ENCODE measurements at places on chromosomes 7 and 10. TPM values are rescaled to one million over a fixed set of nuclear protein-coding genes. Genes with fewer than 3 reads are reported as not detected.

- no peak for DNase-seq
These were observed 442.3 kb upstream of the AKR1E2 start for GRCh38 chr10:4383651-4384098.

GRCh38 chr10:43386981-43387677, 15.7 kb downstream of the FXYD4 start:
- DNase-seq, result no peak

- no peak for DNase-seq
These were observed 3.2 kb downstream of the HHEX start for GRCh38 chr10:92692697-92693533.

GRCh38 chr10:119006451-119007210, 22.9 kb upstream of the NANOS1 start:
- no peak for DNase-seq

DNA sequence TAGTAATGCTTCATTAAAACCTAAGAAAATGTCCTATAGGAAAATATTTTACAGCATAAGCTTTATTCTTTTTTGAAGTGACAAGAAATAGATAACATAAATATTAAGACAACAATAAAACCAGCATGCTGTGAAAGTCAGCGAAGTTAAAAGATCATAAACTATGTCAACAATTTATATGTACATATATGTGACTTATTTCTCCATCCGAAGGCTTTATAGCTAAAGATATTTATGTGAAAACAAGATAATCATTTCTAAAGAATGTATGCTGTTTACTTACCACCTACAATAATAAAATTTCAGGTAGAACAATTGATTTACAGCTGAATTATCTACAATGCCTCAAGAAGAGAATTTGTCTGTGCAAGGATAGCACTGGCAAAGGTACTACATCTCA, 283.4 kb downstream of the CRPPA start:
- DNase-seq, result no peak

DNA sequence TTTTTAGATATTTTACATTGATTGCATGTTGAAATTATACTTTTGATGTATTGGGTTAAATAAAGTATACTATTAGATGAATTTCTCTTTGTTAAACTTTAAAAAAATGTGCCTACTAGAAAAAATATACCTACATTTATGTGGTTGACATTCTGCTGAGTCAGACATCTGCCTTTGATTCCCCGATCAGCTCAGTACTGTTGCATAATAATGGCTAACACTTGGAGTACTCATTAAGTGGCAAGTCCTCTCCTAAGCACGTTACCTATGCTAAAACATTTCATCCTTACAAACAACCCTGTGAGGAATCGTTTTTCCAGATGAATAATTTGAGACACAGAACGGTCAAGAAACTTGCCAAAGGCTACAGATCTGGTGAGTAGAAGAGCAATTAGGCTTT, 14.0 kb upstream of the SEM1 start:
- DNase-seq, result no peak

DNA sequence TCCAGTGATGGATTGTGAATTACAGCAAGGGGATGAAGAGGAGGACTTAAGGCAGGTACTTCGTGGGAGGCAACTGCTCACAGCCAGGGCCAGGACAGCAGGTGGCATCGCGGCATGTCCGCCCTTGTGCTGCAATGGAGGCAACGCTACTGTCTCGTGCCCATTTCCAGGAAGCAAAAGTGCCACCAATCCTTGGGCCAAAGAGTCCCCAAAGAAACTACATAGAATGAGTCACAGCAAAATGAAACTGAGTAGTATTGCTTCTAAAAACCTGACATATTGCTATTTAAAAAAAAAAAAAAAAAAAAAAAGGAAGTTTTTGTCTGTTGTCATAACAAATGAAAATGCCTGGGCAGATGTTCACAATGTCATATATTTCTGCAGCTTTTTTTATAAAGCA, 46.6 kb downstream of the RSU1 start:
- no peak for DNase-seq

DNA sequence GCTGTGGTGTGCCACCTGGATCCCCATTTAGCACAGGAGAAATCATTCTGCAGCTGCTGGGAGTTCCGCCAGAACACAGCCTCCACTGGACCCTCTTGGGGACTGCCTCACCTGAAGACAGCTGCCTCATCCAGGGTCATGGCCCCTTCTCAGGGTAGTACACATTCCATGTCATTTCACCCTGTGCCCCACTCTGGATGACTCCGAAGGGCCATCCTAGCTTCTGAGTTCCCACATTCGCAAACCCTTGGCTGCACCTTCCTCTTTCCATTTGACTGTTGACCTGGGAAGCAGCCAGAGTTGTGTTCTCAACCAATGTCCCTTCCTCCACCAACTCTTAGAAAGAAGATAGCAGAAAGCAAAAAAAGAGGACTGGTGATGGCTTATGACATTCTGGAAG, 125.6 kb upstream of the TBX20 start:
- DNase-seq, result no peak

DNA sequence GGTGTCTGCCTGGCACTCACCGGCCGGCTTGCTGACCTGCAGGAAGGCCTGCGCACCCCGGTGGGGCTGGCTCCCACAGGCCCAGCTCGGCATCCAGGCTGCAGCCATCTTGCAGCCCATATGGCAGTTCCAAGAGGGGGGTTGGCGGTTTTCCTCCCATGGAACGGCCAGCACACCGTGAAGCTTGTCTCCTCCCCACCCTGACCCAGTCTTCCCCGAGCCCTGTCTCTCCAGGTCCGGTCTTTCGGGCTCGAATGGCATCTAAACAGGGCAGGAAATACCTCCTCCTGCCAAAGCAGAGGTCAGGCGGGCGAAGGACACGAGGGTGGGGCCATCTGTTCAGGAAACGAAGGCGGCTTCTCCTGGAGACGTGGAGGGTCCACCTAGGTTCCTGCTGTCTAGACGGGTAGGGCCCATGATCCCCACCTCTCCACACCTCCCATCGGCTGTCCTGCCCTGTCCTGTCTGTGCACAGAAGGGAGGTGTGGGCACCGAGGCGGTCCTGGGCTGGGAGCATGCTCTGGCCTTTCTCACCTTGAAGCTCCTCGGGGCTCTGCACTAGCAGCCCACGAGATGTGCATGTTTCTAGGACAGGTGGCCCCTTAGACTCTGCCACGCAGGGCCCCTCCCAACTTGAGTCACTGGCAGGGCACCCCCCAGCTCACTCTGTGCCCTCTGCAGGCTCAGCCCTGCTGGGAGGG, 113.7 kb upstream of the DIP2C start:
- DNase-seq, result peak; percentile 79

- DNase-seq, result no peak
These were observed at the start of gene PIK3CG for GRCh38 chr7:106865130-106866041. Gene PIK3CG (plus strand): TSS chr7:106865282. CDS start chr7:106867562, 2,280 bp downstream.

DNA sequence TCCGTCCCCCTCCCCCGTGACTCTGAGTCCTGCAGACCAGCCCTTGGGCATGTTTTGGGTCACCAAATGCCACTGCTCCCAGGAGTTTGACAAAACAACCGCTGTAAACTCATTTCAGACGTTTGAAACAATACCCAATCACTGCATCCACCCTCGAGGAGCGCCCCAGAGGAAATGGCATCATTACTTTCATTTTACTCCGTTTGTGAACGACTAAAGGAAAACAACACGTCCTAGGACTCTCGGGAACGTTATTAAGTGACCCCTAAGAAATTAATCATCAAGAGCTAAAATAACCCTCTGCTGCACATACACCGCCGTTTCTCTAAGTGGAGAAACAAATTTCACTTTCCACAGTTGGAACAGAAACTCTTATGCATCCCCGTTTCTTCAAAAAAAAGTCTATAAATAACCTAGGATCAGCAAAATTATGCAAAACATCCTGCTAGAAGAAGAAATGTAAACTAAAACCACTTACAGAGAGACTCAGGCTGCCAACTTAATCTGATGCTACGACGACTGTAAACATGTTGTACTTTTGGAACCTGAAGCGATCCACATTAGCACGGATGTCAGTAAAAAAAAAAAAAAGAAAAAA, 109.9 kb upstream of the EFCAB10 start:
- DNase-seq, result no peak

GRCh38 chr10:71338728-71339495, 19.9 kb downstream of the SLC29A3 start:
- no peak for DNase-seq

DNA sequence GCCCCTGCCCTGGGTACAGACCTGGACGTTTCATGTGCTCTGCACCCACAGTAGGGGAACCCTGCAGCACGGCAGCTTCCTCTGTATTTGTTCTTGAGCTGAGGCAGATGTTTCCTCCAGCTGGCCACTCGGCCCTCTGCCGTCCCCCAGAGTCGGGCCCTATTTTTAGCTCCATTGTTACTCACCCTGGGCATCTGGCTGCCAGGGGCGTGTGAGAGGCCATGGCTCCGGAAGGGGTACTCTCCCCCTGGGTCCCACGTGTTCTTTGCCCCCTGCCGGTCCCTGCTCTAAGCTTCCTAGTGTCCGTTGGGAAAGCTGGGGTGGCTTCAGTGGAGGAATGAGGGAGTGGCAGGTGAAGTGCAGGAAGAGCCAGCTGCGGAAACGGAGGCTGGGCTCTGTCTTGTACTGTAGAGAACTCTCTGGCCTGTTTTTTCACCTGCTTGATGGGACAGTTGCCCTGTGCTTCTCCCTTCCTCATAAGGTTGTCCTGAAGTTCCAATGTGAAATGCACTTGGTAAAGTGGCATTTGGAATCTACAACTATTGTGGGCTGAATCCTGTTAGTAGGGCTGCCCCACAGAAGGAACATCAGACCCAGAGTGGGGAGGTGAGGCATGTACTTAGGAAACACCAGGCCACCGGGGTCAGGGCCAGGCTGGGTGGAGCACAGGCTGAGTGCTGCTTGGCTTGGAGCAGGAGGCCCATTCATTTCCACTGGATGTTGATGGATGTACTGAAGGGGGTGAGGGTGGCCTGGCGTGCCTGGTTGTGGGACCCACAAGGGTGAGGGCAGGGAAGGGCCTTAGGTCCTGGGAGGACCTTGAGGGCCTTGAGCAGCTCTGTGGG, 30.6 kb downstream of the PALD1 start:
- no peak for DNase-seq

GRCh38 chr7:132240821-132241422, 335.3 kb downstream of the PLXNA4 start:
- peak; percentile 62 for DNase-seq

GRCh38 chr7:105875505-105875904, 894 bp downstream of the ATXN7L1 start:
- no peak for DNase-seq

- no peak for DNase-seq
These were observed 64.0 kb upstream of the DNAJB12 start for GRCh38 chr10:72418679-72419078.

DNA sequence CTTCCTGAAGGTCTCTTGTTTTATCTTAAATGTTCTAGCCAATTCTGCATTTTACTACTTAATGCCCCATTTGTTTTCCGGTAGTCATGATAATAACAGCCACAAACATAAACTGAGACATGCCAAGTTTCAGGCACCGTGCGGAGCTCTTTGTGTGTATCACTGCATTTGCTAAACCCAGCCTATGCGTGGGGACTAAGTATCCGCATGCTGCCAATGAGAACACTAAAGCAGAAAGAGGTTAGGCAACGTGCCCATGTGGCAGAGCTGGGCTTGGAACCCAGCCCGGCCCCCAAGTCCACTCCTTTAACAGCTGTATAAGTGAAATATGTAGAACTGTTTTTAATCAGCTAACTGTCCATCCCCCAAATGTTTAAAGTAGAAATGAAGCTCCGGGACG, 54.1 kb downstream of the SLIT1 start:
- no peak for DNase-seq

- no peak for DNase-seq
These were observed 125.4 kb downstream of the SEMA3D start for GRCh38 chr7:85061456-85061855.

DNA sequence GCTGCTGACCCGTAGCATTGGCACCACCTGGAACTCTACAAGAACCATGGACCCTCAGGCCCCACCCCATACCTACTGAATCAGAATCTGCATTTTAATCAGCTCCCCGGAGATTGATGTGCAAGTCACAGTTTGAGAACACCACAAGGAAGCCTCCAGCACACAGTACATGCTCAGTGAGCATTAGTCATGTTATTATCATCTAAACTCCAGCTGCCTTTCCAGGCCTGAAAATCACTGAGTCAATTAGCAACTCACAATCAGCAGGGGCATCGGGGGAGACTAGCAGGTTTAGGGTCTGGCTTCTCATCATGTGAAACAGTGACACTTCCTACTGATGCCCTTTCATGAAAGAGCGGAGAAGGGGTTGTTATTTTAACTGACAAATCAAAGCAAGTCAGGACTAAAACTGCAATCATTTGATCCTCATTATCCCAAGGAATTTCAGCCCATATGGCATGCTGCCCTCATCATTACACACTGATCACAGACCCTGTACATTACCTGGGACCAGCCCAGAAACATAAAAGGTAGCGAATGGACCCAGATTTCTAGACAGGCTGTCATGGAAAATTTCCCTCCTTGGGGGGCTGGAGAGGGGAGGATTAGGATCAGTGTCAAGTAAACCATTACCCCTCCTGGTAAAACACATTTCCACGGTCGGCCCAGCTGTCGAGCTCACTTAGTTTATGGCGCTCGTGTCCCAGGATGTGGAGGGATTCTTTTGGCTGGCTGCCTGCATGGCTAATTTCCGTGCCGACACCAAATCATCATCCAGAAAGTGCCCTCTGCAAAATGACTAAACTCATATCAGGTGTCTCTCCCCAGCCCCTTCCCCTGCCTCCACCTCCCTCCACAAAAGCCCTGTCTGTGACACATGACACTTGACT, 122.8 kb downstream of the PRLHR start:
- no peak for DNase-seq

GRCh38 chr7:87852306-87852705, 23.9 kb downstream of the SLC25A40 start:
- no peak for DNase-seq

DNA sequence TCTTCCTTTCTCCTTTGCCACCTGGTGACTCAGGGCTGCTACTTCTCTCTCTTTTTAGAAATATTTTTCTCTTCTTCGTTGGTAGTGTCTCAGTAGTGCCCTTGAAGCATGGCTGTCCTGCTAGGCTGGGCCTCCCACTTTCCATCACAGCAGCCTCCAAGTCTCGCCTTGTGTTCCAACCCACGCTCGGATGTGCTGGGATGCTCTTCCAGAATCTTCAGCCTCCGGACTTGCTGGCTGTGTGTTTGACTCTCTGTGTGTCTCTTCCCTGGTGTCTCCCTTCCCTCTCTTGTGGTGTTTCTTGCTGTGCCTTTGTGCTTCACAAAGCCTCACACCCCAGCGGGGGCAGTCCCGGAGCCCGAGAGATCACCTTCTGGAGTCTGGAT, 100.5 kb downstream of the INPP5A start:
- no peak for DNase-seq

- DNase-seq, result no peak
These were observed 273.9 kb downstream of the TSPAN12 start for GRCh38 chr7:120583899-120584586.

DNA sequence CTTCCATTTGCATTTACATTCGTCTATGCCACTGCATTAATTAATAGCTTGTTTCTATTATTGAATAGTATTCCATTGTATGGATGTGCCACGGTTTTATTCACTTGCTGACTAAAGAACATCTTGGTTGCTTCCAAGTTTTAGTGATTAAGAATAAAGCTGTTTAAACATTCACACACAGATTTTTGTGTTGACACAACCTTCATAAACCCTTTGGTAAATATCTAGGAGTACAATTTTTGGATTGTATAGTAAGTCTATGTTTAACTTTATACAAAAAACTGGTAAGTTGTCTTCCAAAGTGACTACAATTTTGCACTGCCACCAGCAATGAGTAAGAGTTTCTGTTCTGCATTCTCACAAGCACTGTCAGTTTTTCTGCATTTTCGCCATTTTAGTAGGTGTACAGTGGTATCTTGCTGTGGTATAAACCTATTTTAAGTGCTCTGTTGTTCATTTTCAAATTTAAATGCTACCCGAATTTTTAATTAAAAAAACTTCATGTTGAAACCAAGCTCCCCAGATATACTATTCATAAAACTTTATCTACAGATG, 121.4 kb downstream of the RNF133 start:
- no peak for DNase-seq

The ZPBP gene
- not detected for total RNA-seq

The LDB3 gene
- 1.3 TPM for total RNA-seq

The TMEM213 gene
- total RNA-seq, result not detected

The HTR5A gene
- total RNA-seq, result not detected
